ENCODE measurements at places on chromosomes 12 and 14.
A peak's percentile ranks its signal among the peaks of the same experiment; 100 is the strongest.

GRCh38 chr12:63066782-63067181 is 84.2 kb downstream of the AVPR1A start:
- DNase-seq, result no peak

GRCh38 chr12:16796168-16796567 is 190.2 kb upstream of the LMO3 start:
- DNase-seq, result no peak

- no peak for DNase-seq
These were observed 103.3 kb downstream of the NUAK1 start for GRCh38 chr12:106035421-106035820.

DNA sequence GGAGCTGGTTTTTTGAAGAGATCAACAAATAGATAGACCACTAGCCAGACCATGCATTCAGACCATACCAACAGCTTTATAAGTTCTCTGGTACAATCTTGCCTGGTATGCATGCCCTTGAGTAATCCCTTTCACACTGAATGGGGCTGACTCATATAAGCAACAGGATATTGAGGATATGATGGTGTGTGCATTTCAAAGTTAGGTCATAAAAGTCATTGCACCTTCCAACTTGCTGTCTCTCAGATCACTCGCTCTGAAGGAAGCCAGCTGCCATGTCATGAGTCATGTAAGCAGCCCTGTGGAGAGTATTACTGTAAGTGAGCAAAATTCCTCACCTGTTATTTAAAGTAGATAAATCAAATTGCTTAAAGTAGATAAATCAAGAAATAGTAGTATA is 45.0 kb upstream of the OR6J1 start:
- DNase-seq, result no peak

DNA sequence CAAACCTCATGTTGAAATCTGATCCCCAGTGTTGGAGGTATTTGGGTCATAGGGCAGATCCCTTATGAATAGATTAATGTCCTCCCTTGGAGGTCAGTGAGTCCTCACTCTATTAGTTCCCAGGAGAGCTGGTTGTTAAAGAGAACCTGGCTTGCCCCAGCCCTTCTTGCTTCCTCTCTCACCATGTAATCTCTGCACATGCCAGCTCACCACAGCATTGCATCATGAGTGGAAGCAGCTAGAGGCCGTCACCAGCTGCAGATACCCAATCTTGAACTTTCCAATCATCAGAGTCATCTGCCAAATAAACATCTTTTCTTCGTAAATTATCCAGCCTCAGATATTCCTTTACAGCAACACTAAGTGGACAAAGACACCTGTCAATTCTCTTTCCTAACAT is 161.8 kb upstream of the IGF1 start:
- no peak for DNase-seq

GRCh38 chr12:105227879-105228278 is 8.1 kb downstream of the APPL2 start:
- DNase-seq, result no peak

DNA sequence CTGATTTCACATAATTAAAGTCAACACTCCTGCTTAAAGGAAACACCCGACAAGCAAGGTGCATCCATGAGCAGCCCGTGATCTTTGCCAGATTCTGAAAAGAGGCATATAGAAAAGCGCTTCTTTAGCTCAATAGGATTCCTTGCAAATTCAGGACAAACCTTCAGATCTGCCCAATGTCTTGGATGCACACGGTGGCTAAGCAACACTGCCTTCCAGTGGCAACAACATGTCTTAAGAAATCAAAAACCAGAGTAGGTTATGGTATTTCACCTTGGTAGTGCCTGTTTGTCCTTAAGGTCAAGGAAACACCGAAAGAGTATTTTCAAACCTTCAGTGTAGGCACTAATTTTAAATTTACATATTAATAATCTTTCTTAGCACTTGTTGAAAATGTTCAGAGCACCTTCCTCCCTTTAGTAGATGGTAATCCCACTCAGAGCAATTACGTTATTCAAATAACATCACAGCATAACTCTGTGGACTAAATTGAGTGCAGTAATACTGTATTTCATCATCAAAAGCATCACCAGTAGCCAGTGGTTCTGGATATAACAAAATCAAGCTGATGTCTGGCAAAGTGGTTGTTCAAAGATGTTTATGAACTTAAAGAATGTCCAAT is 58.0 kb upstream of the CDKN3 start:
- peak; percentile 26 for DNase-seq

DNA sequence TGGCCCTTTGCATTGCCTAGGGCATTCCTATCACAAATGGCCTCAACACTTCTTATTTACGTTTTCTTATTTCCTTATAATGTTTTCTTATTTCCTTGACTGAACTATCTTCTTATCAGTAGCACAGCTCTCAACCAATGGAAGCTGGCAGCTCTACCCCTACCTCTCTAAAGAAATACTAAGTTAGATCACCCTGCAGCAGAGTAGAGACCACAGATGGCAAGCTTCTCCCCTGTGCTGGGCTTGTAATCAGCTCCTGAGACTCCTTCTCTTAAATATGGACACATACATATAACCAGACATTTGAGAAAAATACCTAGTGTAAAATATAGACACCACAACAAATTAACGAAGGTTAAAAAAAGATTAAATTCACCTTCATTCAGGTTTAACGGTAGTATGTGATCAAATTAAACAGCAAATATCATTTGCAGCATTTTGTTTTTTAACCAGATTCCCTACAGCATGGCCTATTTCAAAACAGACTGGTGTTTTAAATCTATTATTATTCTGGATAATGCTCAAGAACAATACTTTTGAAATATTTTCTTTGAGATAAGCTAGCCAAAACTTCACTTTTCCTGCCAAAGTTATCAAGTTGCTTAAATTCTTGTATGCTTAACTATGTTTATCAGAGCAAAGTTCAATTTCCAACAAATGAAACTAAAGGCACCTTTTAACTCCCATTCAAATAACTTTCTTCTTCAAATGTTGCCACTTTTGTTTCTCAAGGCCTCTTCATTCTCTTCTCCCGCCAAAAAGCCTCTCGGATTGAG is 54.3 kb downstream of the SLC41A2 start:
- no peak for DNase-seq

DNA sequence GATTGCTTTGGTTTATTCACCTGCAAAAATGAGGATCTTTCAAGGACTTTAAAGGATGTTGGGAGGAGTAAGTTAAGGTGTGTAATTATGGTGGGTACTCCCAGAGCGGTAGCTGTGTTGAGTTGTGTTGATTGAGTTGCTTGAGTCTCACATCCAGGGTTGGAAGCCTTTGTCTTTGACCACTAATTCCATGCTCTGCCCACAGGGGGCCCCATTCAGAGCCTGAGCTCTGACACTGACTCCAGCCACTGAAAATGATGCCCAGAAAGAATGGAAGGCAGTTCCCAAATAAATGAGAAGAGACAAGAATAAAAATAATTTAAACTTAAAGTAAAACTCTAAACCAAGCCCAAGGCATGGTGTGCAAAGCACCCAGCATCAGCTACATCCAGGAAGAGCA is 237.4 kb upstream of the PWP1 start:
- DNase-seq, result no peak

GRCh38 chr14:100155756-100156616 is 3.5 kb downstream of the DEGS2 start:
- DNase-seq, result no peak

- DNase-seq, result no peak
These were observed 79.4 kb upstream of the GZMB start for GRCh38 chr14:24713404-24713803.

GRCh38 chr12:6167327-6168280 is 32.6 kb upstream of the CD9 start:
- DNase-seq, result peak; percentile 34

GRCh38 chr14:61968207-61968606 is 206.0 kb downstream of the SNAPC1 start:
- no peak for DNase-seq

DNA sequence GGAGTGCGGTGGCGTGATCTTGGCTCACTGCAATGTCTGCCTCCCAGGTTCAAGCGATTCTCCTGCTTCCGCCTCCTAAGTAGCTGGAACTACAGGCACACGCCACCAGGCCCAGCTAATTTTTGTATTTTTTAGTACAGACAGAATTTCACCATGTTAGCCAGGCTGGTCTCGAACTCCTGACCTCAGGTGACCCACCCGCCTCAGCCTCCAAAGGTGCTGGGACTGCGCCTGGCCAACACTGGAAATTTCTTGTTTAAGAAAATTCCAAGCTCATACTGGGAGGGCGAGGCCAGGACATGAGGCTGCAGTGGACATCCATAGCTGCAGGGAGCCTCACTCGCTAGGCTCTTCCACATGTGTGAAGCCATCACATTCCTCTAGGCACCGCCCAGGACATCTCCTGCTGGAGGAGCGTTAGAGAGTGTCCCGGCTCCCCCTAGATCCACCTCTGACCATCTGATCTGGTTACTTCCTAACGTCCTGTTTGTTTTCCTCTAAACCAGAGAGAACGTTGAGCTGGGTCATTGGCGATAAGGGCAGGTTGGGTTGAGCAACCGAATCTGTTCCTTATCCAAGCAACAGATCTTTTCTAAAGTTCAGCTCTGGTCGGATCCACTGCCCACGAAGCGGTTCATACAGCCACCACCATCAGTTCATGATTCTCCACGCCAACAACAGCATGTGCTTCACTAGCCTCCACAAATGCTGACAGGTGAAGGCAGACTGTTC is 108.2 kb upstream of the MED13L start:
- DNase-seq, result no peak

GRCh38 chr14:92473261-92473968 is 40.2 kb upstream of the RIN3 start:
- DNase-seq, result no peak

DNA sequence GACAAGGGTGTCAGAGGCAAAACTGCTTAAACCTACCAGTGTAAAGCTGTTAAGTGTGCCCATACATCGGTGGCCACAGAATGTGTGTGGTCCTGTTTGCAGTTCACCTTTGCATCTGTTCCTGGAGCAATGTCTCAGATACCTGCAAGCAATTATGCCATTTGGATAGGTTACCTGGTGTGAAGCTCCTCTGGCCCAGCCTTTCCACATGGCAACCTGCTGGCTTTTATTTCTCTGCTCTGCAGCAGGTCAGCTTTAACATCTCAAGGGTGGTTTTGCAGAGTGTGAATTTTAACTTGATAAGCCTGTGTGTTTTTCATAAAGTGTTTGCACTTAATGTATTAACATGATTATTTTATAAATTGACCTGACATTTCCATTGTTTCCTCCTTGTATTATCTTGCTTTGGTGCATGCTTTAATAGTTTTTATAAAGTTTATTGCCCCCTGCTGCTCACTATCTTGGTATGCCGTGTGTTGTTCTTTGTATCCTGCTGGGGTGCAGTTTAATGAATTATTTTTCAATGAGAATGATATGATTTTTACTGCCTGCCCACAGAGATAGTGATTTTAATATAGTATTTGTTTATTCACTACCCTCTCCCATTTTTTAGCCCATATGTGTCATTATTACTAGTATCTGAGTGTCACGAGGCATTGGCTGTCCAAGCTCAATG is 403.8 kb downstream of the NPAS3 start:
- no peak for DNase-seq

- DNase-seq, result no peak
These were observed 497.6 kb downstream of the SLC16A7 start for GRCh38 chr12:60093428-60093827.

DNA sequence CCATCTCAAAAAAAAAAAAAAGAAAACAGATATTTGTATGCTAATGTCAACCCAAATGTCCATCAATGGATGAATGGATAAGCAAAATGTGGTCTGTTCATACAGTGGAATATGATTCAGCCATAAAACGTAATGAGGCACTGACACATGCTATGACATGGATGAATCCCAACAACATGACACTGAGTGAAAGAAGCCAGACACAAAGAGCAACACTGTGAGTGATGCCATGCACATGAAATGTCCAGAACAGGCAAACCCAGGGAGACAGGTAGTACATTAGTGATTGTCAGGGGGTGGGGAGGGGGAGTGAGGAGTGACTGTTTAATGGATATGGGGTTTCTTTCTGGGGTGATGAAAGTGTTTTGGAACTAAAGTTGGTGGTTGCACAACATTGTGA is 50.2 kb downstream of the ARL6IP4 start:
- no peak for DNase-seq

Measured in NCI-H460 (cell line).